Left renal cortex interstitium (tissue), 4 donors: ENCODE measurements at places on chromosomes 16 and 17.

- no peak for DNase-seq
Observed at GRCh38 chr16:29311461-29312344, 94.8 kb downstream of the NPIPB11 start.

DNA sequence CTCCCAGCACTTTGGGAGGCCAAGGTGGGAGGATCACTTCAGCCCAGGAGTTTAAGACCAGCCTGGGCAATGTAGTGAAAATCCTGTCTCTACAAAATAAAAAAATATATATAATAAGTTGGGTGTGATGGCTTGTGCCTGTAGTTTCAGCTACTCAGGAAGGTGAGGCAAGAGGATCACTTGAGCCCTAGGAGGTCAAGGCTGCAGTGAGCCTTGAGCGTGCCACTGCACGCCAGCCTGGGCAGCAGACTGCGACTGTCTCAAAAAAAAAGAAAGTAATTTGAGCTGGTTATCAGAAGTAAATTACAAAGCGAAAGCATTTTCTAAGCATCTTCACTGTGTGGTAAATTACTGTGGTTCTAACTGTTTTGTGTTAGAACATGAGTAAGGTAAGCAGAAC is 66.2 kb downstream of the NQO1 start:
- DNase-seq: no peak

DNA sequence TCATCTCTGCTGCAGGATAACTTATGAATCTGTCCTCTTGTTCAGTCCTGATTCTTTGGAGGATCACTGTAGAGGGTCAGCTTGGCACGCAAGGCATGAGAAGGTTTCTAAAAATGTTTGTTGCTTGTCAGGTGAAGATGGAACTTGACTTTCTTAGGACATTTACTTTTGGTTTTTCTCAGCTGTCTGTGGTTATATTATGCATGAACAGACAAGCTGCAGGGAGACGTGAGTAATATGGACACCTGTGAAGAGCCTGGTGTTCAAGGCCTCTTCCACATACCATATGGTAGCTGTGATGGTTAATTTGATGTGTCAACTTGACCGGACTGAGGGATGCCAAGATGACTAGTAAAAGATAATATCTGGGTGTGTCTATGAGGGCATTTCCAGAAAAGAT is 270.2 kb upstream of the CPHXL start:
- no peak for DNase-seq

GRCh38 chr17:62998665-62999393 is 32.8 kb downstream of the TANC2 start:
- no peak for DNase-seq

DNA sequence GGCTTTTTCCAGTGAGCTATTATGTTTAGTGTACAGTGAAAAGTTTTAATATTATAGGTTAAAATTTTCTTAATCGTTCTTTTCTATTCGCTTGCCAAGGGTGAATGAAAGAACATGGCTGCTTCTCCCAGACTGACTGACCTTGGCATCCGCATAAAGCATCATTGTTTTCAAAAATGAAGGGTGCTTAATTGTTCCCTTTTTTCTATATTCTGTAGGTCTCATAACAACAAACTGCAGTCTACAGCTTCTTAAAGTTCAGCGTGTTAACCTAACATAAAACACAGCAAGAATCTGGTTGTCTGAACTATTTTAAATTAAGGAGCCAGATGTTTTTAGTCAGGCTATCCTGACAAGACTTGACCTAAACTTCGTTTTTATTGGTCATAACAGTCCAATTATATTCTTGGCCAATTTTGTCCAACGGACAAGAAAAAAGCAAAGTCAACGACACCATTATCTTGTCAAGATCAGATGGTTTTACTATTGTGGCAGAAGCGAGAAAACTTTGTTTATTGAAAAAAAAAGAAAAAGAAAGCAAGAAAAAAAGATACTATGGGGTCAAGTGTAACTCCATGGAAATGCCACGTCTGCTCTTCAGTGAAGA is 14.1 kb downstream of the C17orf58 start:
- DNase-seq: no peak

- DNase-seq: no peak
Observed at GRCh38 chr17:7586673-7587419, 3.0 kb downstream of the SOX15 start.

DNA sequence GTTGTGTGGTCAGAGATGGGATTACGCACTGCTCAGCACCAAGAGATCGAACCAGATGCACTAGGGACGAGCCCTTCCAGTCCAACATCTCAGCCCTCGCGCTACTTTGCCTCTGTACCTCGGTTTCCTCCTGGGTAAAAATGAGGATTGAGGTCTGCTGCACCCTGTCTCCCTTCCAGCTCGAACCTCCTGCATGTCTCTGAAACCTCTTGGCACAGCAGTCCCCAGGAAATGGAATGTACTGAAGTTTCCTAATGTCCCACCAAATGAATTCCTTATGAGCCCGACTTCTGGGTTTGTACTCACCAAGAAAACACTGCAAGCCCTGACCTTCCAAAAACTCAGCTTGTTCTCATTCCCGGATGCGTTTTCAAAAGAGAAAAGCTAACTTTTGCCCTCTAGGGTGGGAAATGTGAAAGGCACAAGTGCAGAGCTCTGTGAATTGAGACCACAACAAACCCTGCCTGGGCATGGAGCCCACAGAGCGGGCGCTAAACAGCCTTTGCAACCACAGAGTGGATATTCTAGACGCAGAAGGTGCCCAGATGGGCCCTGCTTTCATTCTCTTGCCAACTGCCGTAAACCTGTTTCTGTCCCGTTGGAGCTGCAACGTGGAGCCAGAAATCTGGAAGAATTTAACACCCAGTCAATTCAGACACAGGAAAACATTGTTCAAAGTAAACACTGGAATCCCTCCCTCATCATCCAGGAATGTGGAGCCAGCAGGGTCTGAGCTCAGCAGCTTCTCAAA is 10.3 kb downstream of the CDRT4 start:
- no peak for DNase-seq

- DNase-seq: no peak
Observed at GRCh38 chr17:38322897-38323296, 20.9 kb downstream of the GPR179 start.

- DNase-seq: peak; percentile 51
Observed at GRCh38 chr17:7440113-7440833, 961 bp downstream of the FGF11 start.

GRCh38 chr16:46830417-46830901 is 521 bp downstream of the C16orf87 start:
- DNase-seq: no peak

DNA sequence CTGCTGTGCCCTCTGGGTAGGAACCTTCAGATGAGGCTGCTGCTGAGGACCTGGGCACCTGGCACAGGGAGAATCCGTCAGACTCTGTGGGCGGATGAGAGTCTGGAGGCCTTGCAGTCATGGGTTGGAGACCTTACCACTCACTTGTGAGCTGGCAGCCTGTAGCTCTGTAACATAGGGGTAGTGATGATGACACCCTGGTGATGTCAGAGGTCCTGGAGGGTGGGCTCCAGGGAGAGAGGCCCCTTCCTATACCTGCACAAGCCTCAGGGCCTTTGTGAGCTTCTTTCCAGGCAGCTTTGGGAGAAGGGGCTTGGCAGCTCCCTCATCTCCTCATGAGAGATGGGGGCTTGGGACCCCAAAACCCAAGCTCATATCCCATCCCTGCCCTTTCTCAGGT is 1.6 kb downstream of the MIEF2 start:
- DNase-seq: no peak

DNA sequence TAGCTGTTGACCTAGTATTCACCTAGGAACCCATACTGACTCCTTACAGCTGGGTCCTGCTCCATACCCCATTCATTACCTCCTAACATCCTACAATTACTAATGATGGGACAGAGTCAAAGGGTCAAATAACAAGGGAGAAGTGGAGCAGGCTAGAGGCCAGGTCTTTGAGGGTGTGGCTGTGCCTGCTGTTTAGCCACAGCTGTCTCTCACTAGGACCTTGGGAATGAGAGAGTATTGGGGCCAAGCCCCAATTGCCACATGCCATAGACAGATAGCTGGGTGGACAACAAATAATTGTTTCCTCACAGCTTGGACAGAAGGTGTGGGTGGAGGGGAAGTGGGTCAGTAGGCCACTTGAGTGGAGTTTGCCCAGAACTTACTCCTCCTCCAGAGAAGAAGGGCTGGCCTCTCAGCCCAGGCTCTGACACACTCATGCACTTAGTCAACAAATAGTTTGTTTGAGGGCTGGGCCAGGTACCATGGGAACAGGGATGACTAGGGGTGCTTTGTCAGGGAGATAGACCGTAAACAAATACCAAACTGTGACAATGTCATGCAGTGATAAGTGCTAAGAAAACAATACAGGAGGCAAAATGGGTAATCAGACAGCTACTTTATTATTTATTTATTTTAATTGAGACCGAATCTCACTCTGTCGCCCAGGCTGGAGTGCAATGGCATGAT is 10.2 kb upstream of the CENPT start:
- no peak for DNase-seq

DNA sequence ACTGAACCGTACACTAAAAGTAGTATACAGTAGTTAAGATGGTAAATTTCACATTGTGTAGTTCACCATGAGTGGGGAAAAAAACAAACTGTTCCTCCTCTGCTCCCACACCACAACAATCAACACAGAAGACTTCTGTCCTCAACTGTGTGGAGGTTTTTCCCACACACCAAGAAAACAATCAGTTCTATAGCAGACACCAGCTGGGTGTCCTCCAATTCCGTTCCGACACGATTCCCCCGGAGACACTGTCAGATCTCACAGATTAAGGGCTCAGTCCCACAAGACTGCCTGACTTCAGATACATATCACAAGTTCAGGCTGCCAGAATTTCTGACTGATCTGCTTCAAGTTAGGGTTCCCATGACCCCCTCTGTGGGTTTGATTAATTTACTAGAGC is 31.8 kb downstream of the BBS2 start:
- no peak for DNase-seq

DNA sequence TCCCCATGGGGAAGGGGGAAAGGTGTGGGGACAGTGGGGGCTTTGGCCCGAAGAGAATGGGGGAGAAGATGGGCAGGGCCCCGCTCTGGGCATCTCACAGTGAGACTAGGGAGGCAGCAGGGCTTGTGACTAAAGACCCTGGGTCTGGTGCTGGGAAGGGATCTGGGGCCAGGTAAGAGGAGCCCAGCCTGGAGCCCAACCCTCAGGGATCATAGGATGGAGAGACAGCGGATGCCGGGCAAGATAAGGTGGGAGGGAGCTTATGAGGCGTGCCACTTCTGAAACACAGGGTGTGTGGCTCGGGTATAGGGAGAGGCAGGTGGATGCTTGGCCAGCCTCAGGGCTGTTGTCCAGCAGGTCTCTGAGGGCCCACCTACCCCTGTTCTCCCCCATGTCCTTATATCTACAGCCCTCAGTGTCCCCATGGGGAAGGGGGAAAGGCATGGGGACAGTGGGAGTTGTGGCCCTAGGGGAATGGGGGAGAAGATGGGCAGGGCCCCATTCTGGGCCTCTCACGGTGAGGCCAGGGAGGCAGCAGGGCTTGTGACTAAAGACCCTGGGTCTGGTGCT is 15.4 kb downstream of the USP6 start:
- DNase-seq: no peak

DNA sequence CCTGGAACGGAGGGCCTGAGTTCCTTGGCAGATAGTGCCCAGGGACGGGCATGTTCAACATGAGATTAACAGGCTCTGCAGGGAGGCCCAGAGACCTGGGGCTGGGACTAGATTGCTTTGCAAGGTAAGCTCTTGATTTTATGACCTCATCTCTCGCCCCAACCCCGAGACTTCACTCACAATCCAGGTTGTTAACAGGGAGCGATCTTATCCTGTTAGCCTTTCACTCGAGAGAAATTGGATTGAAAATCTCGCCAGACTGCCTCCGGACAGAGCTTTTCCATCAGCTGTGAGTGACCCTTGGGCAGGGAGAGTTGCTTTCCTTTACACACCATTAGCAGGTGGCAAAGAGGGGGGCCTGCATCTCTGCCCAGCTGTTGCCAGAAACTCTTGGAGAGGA is 521.7 kb upstream of the EEF2KMT start:
- no peak for DNase-seq

DNA sequence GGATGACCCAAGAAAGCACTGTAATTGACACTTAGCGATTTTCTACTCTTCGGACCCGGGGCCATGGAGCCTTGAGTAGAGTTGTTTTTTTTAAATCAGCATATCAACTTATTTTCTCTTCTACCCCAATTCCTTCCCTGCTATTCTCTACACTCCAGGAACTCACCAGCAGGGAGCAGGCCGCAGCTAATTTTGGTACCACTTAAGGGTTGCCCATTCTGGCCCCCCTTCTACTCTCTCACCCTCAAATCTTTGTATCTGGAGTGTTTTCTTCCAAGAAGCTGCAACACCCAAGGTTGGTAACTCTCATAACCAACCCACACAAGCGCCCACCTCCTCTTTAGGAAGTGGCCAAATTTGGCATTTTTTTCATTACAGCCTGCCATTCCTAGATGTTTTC is 5.5 kb upstream of the ERAL1 start:
- no peak for DNase-seq

- no peak for DNase-seq
Observed at GRCh38 chr16:2511996-2512734, 1.6 kb upstream of the ATP6V0C start.

DNA sequence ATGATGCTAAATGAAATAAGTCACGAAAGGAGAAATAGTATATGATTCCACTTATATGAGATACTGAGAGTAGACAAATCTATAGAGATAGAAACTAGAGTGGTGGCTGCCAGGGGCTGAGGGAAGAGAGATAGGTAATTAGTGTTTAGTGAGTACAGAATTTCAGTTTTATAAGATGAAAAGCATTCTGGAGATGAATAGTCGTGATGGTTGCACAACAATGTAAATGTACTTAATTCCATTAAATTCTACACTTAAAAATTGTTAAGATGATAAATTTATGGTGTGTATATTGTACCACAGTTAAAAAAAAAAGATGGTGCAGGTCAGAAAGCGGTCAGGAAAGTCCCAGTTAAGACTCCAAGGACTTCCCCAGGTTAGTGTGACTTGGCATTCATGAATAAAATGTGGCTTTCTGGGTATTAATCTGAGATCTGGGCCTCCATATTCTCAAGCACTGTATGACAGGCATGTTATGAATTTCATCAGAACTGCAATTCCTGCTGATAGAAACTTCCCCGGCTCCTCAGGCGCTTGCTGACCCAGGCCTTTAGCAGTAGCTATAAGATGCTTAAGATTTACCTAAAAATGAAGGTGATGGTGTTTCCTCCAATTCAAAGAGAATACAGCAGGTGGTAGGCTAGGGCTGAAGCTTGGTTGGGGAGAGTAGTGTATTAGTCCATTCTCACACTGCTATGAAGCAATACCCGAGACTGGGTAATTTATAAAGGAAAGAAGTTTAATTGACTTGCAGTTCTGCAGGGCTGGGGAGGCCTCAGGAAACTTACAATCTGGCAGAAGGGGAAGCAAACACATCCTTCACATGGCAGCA is 115.3 kb upstream of the SOX9 start:
- DNase-seq: no peak
